ENCODE measurements at places on chromosomes 2 and 18.

DNA sequence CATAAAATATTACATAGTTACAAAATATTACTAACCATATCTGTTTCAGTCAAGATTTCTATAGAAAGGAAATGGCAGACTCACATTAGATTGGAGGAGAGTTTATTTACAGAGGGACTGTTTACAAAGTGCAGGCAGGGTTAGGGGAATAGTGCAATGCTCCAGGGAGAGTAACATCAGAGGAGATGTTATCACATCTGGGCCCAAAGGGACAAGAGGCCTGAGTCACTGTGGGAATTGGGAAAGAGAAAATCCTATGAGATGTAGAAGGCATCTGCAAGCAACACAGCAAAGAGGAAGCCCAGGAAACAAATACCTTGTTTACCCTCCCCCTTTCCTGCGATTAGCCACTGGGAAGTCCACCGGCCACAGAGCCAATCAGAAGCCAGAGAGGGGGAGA is 227.3 kb upstream of the TANK start:
- peaks cover 4% of the 10 kb centered on the region for H3K27me3 ChIP-seq
- H3K4me1 ChIP-seq = peaks cover 3% of the 10 kb centered on the region
- no peak overlapping the region for H3K4me3 ChIP-seq
- no peak overlapping the region for H3K27ac ChIP-seq
- H3K36me3 ChIP-seq = no peaks in the 10 kb centered on the region
- no peak for DNase-seq

GRCh38 chr2:151733771-151734672 is at the start of gene NEB:
TSS of gene NEB (minus strand) at chr2:151734476. CDS start at chr2:151733156, 1,320 bp downstream.
- H3K36me3 ChIP-seq = no peaks in the 10 kb centered on the region
- peaks cover 2% of the 10 kb centered on the region for H3K27me3 ChIP-seq
- DNase-seq = no peak
- no peaks in the 10 kb centered on the region for H3K4me1 ChIP-seq
- H3K27ac ChIP-seq = no peak within 1 kb of the TSS

GRCh38 chr2:125935559-125935958 is 720.4 kb upstream of the GYPC start:
- H3K27ac ChIP-seq = no peak overlapping the region
- DNase-seq = no peak

- no peaks in the 10 kb centered on the region for H3K36me3 ChIP-seq
- no peak overlapping the region for H3K27ac ChIP-seq
- no peak overlapping the region for H3K4me3 ChIP-seq
- DNase-seq = no peak
- H3K4me1 ChIP-seq = no peaks in the 10 kb centered on the region
These were observed 1082.4 kb downstream of the CNTNAP5 start for GRCh38 chr2:125107446-125107845.

DNA sequence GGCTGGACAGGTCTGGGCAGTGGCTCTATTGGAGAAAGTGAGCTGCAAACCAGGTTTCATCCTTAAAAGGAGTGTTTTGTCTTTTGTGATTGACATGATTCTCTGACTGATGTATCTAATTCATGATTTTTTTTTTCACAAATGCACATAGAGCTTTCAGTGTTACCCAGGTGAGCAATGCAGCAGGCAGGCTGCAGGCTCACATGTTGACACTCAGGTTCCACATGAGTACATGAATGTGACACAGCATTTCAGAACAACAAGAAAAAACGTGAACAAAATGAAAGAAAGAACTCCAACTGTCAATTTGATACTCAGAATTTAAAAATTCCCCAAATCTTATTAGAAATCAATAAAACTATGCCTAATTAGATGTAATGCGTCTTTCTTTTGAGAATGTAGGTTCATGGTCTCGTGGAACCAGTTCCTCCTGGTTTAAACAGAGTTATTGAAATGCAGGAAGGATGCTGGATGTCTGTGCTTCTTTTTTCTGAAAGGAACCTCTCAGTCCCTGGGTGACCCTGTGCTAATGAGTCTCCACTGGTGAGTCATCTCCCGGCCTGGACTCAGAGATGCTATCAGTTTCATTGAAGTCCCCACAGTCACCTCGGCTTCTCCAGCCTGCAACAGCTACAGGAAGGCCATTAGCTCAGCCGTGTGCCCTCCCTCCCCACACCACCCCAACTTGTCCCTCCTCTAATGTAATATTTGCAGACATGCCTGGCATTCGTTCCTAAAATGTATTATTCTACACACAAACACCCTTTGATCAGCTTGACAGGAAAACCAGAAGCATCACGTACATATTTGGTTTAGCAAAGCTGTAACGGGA is 430.4 kb downstream of the LPIN1 start:
- peak; percentile 33 for DNase-seq
- H3K27me3 ChIP-seq = no peaks in the 10 kb centered on the region
- no peaks in the 10 kb centered on the region for H3K36me3 ChIP-seq
- H3K27ac ChIP-seq = no peak overlapping the region
- peaks cover 37% of the 10 kb centered on the region for H3K4me1 ChIP-seq
- no peak overlapping the region for H3K4me3 ChIP-seq

- peaks cover 39% of the 10 kb centered on the region for H3K36me3 ChIP-seq
- peaks cover 38% of the 10 kb centered on the region for H3K4me1 ChIP-seq
- no peaks in the 10 kb centered on the region for H3K27me3 ChIP-seq
- no peak overlapping the region for H3K4me3 ChIP-seq
- peak overlapping the region; percentile 45 for H3K27ac ChIP-seq
These were observed 31.6 kb upstream of the RNF138 start for GRCh38 chr18:32060026-32060425.

GRCh38 chr18:48942086-48942485 is 8.7 kb downstream of the SMAD7 start:
- peak overlapping the region; percentile 95 for H3K27ac ChIP-seq
- peaks cover 94% of the 10 kb centered on the region for H3K4me1 ChIP-seq
- peaks cover 39% of the 10 kb centered on the region for H3K36me3 ChIP-seq

- DNase-seq = no peak
- no peak overlapping the region for H3K27ac ChIP-seq
- no peaks in the 10 kb centered on the region for H3K4me1 ChIP-seq
- no peak overlapping the region for H3K4me3 ChIP-seq
- H3K27me3 ChIP-seq = peaks cover 7% of the 10 kb centered on the region
These were observed 34.1 kb downstream of the AGAP1 start for GRCh38 chr2:235527806-235528469.

GRCh38 chr2:30403592-30404312 is 43.3 kb upstream of the LCLAT1 start:
- no peak overlapping the region for H3K4me3 ChIP-seq
- H3K27ac ChIP-seq = no peak overlapping the region
- H3K4me1 ChIP-seq = peaks cover 21% of the 10 kb centered on the region
- H3K36me3 ChIP-seq = no peaks in the 10 kb centered on the region

DNA sequence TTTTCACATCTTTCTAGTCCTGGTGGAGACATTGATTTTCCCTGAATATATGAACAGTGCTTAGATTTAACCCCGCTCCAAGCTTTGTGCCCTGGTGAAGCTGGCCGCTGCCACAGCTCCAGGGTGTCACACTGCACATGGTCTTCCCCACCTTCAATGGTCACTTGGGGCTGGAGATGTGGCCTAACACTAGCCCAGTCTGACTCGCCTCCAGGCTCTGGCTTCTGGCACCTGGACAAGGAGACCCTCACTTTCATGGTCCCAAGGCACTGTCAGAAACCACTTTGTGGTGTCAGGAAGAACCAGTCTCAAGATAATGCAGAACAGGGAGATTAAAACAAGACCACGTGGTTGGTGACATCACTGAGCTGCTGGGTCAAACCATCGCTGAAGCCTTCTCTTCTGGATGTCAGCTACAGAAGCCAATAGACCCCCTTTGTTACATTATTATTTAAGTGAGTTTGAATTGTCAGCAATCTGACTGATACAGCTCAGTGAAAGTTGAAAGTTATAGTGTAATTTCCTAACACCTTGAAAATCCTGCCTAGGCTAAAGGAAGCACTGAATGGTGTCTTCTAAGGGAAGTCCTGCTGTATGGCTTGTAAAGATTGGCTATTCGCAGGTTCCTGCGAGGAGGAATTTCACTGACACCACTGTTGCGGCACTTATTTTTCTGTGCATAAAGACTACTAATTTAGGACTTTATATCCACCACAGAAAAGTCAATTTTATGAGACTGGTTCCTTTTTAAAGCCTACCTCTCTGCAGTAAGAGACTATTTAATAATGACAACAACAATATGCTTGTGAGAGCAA is 55.0 kb upstream of the CTDP1 start:
- no peak overlapping the region for H3K4me3 ChIP-seq
- H3K4me1 ChIP-seq = peaks cover 10% of the 10 kb centered on the region
- peaks cover 7% of the 10 kb centered on the region for H3K27me3 ChIP-seq

DNA sequence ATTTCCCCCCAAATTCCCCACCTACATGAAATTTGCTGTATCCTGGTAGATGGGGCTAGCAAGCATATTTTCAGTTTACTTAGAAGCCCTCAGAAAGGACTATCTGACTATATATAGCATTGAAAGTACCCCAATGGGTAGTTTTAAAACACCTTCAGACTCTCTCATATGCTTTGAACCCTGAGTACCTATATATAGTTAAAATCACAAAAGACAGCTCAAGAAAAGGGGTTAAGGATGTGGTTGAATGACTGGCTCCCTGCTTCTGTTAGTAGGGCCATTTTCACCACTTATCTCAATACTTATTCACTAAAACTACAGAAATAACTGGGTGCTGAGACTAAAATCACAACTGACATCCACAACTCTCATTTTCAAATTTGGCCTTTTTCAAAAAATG is 18.5 kb downstream of the WDPCP start:
- no peak overlapping the region for H3K27ac ChIP-seq
- H3K4me3 ChIP-seq = no peak overlapping the region
- H3K27me3 ChIP-seq = no peaks in the 10 kb centered on the region
- no peaks in the 10 kb centered on the region for H3K4me1 ChIP-seq

GRCh38 chr2:64423303-64423702 is 30.7 kb upstream of the LGALSL start:
- H3K36me3 ChIP-seq = no peaks in the 10 kb centered on the region
- no peak overlapping the region for H3K4me3 ChIP-seq
- no peaks in the 10 kb centered on the region for H3K4me1 ChIP-seq
- no peak overlapping the region for H3K27ac ChIP-seq

DNA sequence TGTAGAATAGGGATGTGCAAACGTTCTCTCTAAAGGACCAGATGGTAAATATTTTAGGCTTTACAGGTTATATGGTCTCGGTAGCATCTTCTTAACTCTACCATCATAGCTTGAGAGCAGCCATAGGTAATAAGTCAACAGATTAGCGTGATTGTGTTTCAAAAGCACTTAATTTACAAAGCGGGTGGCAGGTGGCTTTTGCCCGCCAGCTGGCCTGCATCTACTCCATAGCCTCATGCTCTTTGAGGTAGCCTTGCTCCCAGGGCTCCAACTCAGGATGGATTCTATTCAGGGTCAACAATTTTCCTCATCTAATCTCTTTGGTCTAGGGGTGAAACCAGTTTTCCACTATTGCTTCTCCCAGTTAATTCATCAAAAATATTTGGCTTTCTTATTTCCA is 5.0 kb upstream of the ATP9B start:
- H3K36me3 ChIP-seq = peaks cover 23% of the 10 kb centered on the region
- H3K4me1 ChIP-seq = peaks cover 10% of the 10 kb centered on the region
- DNase-seq = no peak
- no peak overlapping the region for H3K4me3 ChIP-seq
- H3K27me3 ChIP-seq = peaks cover 13% of the 10 kb centered on the region

- no peak overlapping the region for H3K27ac ChIP-seq
- H3K4me1 ChIP-seq = no peaks in the 10 kb centered on the region
- no peak for DNase-seq
- no peaks in the 10 kb centered on the region for H3K36me3 ChIP-seq
These were observed 1084.7 kb upstream of the NXPH2 start for GRCh38 chr2:139864821-139865302.

GRCh38 chr18:48190994-48191393 is 218.2 kb downstream of the ZBTB7C start:
- no peak for DNase-seq
- H3K27ac ChIP-seq = no peak overlapping the region
- H3K36me3 ChIP-seq = no peaks in the 10 kb centered on the region
- no peak overlapping the region for H3K4me3 ChIP-seq

DNA sequence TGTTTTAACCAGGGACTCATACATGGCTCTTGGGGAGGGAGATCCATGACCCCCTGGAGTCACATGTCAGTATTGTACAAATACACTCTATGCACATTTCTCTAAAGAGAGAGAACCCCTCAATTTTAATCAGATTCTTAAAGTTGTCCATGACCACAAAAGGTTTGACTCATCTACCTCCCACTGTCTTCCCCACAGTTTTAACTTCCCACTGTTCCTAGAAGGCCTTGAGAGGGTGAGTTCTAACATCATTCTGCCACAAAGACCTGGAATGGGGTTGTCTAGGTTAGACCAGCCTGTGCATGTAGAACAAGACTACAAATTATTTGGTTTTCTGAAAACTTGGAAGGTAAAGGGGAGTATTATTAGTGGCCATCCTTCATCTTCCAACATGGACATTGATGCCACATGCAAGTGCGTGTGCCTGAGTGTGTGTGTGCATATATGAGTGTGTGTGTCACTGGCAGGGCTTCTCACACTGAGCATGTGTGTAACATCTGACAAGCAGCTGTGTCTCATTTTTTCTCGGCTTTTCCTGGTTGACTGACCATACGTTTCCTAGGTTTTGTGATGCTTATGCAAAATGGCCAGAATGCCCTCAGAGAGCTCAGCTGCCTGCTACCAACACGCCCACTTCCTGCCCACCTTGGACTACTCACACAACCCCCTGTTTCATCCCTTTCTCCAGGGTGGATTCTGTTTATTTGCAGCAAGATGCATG is 94.6 kb upstream of the LGALSL start:
- H3K4me3 ChIP-seq = no peak overlapping the region
- DNase-seq = no peak
- H3K27me3 ChIP-seq = peaks cover 22% of the 10 kb centered on the region
- peaks cover 8% of the 10 kb centered on the region for H3K4me1 ChIP-seq

DNA sequence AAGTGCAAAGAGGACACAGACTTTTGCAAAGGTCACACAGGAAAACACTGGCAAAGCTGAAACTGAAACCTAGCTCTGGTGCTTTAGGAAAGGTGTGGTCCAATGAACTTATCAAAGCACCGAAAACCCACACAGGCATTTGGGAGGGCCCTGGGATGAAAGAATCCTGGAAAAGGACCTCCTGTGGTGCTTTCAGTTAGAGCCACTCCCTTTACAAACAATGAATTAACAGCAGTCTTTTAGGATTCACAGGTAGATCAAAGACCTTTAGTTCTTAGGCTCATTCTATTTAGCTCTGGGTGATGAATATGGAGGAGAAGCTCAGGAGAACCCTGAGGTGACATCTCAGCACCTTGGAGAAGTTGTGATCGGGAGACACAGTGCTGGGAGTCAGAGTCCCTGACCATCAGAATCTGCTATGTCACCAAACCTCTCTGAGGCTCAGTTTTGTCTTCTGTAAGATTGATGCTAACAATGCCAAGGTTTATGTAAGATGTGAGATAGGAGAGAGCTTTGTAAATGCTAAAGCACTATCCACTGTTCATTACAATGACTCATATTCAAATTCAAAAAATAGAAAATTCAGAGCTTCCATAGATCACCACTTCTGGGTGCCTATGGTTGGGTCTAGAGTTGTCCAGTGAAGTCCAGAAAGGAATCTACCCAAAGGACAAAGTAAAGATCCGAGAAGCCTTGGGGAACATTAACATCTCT is 39.3 kb downstream of the VSNL1 start:
- H3K4me3 ChIP-seq = no peak overlapping the region
- H3K27ac ChIP-seq = no peak overlapping the region
- no peaks in the 10 kb centered on the region for H3K4me1 ChIP-seq
- H3K36me3 ChIP-seq = no peaks in the 10 kb centered on the region
- DNase-seq = no peak
- peaks cover 9% of the 10 kb centered on the region for H3K27me3 ChIP-seq
